ENCODE measurements at places on chromosomes 2 and 18.

- DNase-seq: no peak
Observed at GRCh38 chr18:75531212-75531850, 103.8 kb upstream of the SMIM21 start.

- no peak for DNase-seq
Observed at GRCh38 chr2:217960351-217960750, 42.4 kb downstream of the TNS1 start.

GRCh38 chr18:35345460-35345921 is 1.3 kb upstream of the ZNF24 start:
- DNase-seq: no peak

GRCh38 chr18:50131591-50131990 is 63.4 kb downstream of the MYO5B start:
- DNase-seq: no peak

GRCh38 chr2:222307978-222308730 is 9.4 kb upstream of the PAX3 start:
- no peak for DNase-seq

GRCh38 chr2:3460831-3461800 is 58.2 kb downstream of the ADI1 start:
- DNase-seq: no peak

GRCh38 chr2:213544940-213545339 is 260.7 kb downstream of the SPAG16 start:
- DNase-seq: no peak

- no peak for DNase-seq
Observed at GRCh38 chr2:241109210-241110088, 7.4 kb upstream of the MTERF4 start.

GRCh38 chr18:46362533-46362932 is 258.3 kb downstream of the HAUS1 start:
- DNase-seq: no peak

- no peak for DNase-seq
Observed at GRCh38 chr2:193843675-193844074, 1648.9 kb upstream of the TMEFF2 start.

GRCh38 chr2:221641181-221641871 is 69.2 kb upstream of the EPHA4 start:
- peak; percentile 4 for DNase-seq

DNA sequence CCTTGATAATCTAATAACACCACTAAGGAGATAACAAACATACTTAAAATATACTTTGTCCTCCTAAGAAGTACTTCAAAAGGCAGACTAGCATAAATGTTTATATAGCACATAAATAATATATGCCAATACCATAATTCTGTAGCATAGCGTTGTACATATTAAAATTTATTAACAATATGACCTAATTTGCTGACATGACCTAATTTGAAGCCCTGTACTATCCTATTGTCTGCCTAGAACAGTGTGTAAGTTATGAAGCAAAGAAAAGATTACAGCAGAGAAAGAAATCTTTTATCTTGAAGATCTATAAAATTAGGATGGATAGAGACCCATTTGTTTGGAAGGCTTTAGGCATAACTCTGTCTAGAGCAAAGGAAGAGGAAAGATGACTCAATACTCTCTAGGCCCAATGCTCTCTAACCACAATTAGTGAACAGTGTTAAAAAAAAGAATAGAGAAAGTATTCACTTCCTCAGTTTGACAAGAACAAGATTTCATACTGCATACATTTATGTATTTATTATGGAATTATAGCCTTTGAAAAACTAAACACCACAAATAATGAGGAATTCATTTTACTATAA is 231.3 kb downstream of the ZRANB3 start:
- DNase-seq: peak; percentile 45

- DNase-seq: peak; percentile 5
Observed at GRCh38 chr18:33495278-33495677, 54.8 kb upstream of the CCDC178 start.

DNA sequence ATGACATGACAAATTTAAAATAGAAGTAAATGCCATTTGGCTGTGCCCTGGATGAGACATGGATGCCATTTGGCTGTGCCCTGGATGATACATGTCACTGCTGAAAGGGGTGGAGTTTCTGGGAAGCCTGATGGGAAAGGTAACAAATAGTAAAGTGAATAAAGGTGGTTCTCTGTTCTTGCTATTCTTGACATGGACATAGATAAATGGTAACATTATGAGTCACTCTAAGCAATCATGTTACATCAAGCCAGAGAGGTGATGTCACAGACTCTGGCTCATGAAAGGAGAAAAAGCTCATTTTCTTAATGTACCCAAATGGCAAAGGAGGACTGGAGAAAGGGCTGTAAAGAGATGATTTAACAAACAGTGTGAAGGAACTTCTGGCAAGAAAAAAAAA is 86.4 kb downstream of the EML6 start:
- peak; percentile 79 for DNase-seq

- peak; percentile 84 for DNase-seq
Observed at GRCh38 chr18:35178260-35178659, 62.6 kb upstream of the ZNF397 start.

- peak; percentile 69 for DNase-seq
Observed at GRCh38 chr18:54109131-54109683, 115.3 kb downstream of the MBD2 start.

- DNase-seq: peak; percentile 76
Observed at GRCh38 chr2:118530976-118531375, 316.5 kb downstream of the EN1 start.

- DNase-seq: peak; percentile 4
Observed at GRCh38 chr2:195984923-195985726, 83.5 kb downstream of the DNAH7 start.

- peak; percentile 15 for DNase-seq
Observed at GRCh38 chr2:240396623-240397541, 38.6 kb upstream of the GPC1 start.

DNA sequence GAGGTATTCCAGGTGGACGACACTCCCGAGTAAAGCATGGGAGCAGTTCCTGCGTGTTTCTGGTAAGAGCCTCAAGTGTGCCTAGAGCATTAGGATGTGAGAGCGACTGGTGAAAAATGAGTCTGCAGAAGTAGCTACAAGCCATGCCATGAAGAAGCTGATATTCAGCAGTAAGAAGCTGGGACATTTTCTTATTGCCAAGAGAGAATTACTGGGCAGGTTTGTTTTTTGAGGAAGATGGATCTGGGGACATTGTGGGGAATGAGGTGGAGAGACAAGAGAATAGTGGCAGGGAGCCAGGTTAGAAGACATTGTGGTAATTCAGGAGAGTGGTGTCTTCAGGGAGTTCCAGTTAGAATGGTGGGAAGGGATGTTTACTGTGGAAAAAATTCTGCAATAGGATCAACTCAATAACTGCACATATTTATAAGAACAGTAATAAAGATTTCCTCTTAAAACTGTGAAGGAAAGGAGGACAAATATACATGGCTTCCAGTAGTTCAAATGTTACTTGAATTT is 38.2 kb downstream of the CRIM1 start:
- peak; percentile 40 for DNase-seq

DNA sequence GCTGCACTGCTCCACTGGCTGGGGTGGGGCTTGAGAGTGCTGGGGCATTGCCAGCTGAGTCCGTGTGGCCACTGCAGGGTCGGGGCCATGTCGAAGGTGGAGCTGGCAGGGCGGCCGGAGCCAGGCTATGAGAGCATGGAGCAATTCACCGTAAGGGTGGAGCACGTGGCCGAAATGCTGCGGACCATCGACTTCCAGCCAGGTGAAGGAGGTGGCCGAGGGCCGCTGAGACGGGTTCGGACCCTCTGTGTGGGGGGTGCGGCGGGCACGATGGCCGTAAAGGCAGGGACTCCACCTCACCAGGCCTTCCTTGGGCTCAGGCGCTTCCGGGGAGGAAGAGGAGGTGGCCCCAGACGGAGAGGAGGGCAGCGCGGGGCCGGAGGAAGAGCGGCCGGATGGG is 2.1 kb downstream of the UCN start:
- DNase-seq: no peak

GRCh38 chr18:54269893-54270844 is 852 bp downstream of the POLI start:
- peak; percentile 72 for DNase-seq

- DNase-seq: peak; percentile 39
Observed at GRCh38 chr2:138502255-138503086, 901 bp downstream of the SPOPL start.

DNA sequence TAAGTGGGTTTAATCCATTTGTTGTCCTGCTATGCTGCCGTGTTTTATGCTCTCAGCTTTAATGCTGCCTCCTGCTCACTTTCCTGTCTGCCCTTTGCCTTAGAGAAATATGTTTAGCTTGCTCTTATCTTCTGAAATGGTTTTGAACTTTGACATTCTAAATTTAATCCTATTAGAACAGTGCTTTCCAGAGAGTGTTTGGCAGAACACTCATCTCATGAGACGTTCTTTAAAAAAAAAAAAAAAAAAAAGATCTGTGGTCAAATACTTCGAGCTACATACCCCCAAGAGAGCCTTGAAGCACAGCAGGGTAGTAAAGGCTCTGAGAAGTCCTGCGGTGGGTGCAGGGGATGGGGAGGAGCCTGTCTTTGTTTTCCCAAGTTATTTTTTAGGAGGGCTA is 161.3 kb downstream of the SPP2 start:
- no peak for DNase-seq

- DNase-seq: peak; percentile 48
Observed at GRCh38 chr18:77124452-77124922, 8.1 kb downstream of the MBP start.

DNA sequence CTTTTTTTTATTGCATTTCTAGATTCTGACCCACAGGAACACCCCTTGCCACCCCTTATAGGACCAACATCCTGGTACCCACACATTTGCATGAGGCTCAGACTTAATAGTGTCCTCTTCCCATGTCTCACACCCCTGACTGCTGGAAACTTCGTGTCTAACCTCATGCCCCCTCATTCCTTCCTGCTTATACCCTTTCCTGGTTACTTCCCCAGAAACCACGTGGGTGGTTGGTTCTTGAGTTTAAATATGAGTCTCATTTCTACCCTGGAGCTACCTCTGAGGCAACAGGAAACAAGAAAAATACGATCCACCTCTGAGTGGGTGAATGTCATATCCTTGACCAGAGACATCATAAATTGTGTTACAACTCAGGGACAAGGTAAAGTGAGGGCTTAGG is 1.6 kb downstream of the TNP1 start:
- peak; percentile 70 for DNase-seq

DNA sequence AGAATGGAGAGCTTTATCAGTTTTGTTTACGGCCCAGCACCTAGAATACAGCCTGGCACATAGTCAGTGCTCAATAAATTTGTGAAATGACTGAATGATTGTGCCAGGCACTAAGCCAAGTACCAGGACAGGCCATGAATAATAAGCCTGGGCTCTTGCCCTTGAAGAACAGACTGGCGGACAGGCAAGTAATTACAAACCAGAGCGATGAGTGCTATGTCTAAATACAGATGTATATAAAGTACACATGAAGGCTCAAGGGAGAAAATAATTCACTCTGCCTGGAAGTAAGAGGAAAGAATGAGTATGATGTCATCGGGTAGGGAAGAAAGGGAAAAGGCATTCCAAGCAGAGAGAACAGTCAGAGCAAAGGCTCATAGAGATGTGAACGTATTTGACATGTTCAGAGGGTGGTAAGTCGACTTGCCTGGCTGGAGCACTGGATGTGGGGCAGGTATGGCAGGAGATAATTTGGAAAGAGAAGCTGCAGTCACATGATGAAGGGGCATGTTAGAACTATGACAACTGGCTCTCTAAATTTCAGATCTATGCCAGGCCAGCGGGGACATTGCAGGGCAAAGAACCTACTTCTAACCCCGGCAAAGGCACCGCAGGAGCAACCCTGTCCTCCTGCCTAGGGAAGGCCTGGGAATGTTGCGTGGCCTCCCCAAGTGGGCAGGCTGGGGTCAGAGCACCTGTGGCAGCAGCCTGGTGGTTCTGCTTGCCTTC is 119.1 kb upstream of the STPG4 start:
- DNase-seq: peak; percentile 68

DNA sequence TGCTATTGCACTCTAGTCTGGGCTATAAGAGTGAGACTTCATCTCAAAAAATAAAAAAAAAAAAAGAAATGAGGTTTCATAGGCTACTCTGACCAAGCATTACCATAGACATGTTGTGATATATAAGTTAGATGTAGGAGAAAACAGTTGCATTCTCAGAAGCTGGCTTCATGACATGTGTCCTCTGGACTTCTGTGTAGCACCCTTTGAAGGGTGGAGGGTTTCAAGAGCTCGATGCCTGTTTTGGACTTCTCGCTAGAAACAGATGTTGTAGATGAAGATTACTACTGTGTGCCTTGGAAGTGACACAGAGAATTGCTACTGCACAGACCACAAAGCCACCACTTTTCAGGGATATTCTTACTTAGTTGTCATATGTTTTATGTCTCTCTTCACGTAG is 91.0 kb downstream of the TMEM247 start:
- no peak for DNase-seq

- DNase-seq: no peak
Observed at GRCh38 chr2:127584516-127585033, 49.1 kb downstream of the MYO7B start.

GRCh38 chr2:180829261-180829660 is 151.1 kb upstream of the UBE2E3 start:
- no peak for DNase-seq

- DNase-seq: no peak
Observed at GRCh38 chr2:42848265-42848664, 55.9 kb upstream of the HAAO start.

DNA sequence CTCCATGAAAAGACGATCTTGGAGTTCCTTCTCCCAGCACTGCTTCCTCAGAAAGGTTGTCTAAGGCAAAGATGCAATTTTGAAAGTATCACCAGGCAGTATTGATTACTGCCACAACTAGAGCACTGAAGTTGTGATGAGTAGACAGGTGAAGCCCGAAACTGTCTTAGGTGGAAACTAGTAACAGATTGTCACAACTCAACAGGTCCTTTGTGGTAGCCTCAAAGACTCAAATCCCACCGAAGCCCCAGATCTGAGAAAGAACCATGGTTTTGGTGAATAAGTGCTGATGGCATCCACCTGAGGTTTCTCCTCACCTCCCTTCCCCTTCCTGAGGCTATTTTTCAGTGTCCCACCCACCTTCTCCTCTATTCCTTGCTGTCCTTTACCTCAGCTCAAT is 248.0 kb downstream of the DSEL start:
- DNase-seq: no peak

- DNase-seq: no peak
Observed at GRCh38 chr2:131366643-131367042, 2.7 kb upstream of the RAB6D start.

- no peak for DNase-seq
Observed at GRCh38 chr2:68506170-68506569, 38.8 kb downstream of the APLF start.

GRCh38 chr2:105598829-105599698 is 145.6 kb upstream of the NCK2 start:
- DNase-seq: no peak

DNA sequence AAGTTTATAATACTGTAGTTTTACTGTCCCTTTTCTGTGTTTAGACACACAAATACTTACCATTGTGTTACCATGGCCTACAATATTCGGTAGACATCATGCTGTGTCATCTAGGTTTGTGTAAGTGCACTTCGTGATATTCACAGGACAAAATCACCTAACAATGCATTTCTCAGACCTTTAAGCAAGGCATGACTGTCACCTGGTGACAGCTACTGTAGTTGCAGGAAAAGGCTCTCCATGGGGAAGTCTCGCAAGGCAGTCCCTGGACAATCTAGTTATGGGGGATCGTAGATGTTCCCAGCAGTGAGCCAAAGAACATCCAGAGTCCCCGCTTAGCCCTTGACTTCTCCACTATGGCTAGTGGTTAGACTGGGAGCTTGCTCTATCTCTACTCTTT is 73.1 kb downstream of the EIF2AK3 start:
- no peak for DNase-seq

GRCh38 chr2:37436323-37436722 is 91.9 kb downstream of the QPCT start:
- DNase-seq: peak; percentile 10

Data from GM23248 (cell line).